ENCODE measurements at places on chromosomes 1 and 21.

DNA sequence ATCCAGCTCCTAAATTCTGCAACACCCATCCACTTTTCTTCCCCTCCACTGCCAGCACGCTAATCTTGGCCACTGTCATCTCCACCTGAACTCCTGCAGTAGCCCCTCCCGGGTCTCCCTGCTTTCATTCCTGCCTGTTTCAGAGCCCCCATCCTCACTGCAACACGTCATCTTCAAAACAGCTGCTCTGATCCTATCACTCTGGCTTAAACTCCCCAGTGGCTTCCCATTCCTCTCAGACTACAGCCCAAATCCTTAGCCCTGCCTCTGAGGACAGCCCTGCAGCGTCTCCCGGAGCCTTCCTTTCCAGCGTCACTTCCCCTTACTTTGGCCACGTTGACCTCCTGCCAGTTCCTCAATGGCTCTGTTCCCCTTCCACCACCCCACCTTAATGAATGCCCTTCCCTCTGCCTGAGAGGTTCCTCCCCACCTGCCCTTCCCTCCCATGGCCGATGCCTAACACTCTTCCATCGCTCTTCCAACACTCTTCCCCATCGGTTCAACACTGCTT is 22.9 kb upstream of the IFNAR2 start:
- DNase-seq: no peak

DNA sequence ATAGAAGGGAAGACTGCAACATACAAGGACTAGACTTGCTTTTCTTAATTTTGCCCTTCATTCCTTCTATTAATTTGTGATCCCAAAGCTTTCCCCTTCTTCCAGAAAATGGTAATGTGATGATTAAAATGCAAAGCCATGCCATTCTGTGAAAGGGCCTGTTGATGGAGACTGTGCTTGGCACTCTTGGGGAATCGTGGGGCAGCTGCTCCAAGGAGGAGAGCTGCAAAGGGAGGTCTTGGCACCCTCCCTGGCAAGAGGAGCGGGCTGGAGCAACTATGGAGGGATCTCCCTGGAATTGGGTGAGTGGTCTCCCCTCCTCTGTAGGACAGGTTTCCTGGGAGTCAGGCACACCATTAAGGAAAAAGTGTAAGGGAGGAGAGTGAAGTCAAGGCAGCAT is 16.6 kb downstream of the CACNA1S start:
- DNase-seq: no peak

DNA sequence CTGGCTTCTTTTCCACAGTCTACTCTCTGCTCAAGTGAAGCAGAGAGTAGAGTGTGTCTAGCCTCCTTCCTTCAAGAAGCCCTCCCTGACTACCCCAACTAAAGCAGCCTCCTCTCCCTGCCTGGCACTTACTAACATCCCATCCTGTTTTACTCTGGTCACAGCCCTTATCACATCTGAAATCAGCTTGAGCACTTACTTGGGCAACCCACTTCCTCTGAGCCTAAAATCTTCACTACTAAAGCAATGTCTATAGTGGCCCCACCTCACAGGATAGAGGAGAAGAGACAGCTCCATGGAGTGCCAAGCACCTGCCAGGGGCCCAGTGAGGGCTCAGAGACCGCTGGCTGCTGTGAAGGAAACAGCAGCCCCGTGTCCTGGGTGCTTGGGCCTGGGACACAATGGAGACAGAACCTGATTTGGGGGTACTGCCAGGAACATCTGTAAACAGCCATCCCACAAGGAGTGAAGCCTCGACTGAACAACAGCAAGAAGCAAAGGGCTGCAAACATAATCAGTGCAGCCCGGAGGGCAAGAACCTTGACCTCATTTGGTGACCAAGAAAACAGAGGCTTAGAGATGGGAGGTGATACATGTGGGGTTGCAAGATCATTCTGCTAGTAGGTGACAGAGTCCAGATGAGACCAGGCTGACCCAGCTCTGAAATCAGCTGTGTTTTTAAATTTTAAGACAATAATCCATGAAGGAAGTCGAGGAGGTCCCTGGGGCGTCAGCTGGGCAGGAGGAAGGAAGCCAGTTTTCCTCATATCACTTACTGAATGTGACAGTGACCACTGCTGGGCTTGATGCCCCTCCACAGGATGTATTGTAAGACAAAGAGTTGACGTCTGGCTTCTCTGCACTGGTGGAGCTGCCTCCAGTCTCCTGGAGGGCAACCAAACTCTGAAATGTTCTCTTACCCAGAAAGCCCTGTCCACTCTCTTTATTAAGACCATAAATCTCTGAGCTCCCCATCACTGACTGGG is 710.6 kb downstream of the MATN1 start:
- no peak for DNase-seq

- no peak for DNase-seq
Observed at GRCh38 chr1:4510276-4510691, 144.1 kb upstream of the AJAP1 start.

GRCh38 chr1:223737342-223737741 is 25.0 kb downstream of the CAPN2 start:
- DNase-seq: no peak

- no peak for DNase-seq
Observed at GRCh38 chr1:36323636-36324352, at the start of gene EVA1B. EVA1B (minus strand) TSS chr1:36323645; CDS start chr1:36323037, 608 bp downstream.

DNA sequence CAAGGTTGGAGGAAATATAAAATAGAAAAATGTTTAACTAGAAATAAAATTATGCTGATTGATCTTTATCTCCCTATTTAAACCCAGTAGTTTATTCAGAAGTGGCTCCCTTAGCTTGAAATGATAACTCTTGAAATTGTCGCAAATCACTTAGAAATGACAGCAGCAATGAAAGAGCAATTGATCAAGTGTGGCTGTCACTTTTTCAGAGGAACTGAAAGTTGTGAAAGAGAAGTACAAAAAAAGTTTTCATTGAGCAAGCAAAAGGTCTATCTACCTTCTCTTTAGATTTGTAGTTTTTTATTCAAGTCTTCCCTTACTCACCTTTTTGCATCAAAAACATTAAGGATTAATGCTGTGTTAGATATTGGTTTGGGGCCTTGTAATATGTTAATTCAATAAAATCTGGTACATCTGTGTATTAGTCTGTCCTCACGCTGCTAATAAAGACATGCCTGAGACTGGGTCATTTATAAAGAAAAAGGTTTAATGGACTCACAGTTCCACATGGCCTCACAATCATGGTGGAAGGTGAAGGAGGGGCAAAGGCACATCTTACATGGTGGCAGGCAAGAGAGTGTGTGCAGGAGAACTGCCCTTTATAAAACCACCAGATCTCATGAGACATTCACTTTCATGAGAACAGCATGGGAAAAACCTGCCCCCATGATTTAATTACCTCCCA is 48.3 kb downstream of the LRRC8C start:
- no peak for DNase-seq

All from stimulated activated CD4-positive, alpha-beta T cell treated with anti-CD3 and anti-CD28 coated beads, Interleukin-15, amount 100 ng/mL, for 1 hour (primary cell).